ENCODE measurements at places on chromosomes 7 and 10. TPM values are rescaled to one million over a fixed set of nuclear protein-coding genes. Genes with fewer than 3 reads are reported as not detected.

The SEMA4G gene
- 0.40 TPM for total RNA-seq

GRCh38 chr10:90051474-90051873, 350.1 kb downstream of the KIF20B start:
- no peak for DNase-seq

- no peak for DNase-seq
These were observed 451.6 kb downstream of the TYW1 start for GRCh38 chr7:67448271-67448670.

GRCh38 chr10:102785818-102786217, 42.1 kb downstream of the WBP1L start:
- no peak for DNase-seq

The PTTG1IP2 gene
- total RNA-seq = not detected
